Femur (tissue), 1 donor: ENCODE measurements at places on chromosomes 5 and 9.
A peak's percentile ranks its signal among the peaks of the same experiment; 100 is the strongest.

DNA sequence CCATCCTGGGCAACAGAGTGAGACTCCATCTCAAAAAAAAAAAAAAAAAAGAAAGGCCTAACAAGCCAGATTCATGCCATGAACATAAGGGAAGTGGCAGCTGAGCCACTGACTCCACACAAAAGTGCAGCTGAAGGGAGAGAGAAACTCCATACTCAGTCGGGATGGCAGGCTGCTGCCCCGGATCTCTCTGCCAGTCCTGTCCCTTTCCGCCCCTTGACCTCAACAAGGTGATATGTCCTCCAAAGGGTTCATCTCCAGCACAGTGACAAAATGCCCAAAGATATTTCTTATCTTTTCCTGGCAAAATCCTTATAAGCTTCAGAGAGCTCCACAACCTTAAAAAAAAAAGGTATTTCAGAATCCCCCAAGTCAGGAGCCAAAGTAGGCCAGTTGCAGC is 52.6 kb downstream of the ABCA1 start:
- no peak for DNase-seq

- DNase-seq = no peak
Measured at GRCh38 chr9:18896531-18897179, 136.4 kb downstream of the SAXO1 start.

DNA sequence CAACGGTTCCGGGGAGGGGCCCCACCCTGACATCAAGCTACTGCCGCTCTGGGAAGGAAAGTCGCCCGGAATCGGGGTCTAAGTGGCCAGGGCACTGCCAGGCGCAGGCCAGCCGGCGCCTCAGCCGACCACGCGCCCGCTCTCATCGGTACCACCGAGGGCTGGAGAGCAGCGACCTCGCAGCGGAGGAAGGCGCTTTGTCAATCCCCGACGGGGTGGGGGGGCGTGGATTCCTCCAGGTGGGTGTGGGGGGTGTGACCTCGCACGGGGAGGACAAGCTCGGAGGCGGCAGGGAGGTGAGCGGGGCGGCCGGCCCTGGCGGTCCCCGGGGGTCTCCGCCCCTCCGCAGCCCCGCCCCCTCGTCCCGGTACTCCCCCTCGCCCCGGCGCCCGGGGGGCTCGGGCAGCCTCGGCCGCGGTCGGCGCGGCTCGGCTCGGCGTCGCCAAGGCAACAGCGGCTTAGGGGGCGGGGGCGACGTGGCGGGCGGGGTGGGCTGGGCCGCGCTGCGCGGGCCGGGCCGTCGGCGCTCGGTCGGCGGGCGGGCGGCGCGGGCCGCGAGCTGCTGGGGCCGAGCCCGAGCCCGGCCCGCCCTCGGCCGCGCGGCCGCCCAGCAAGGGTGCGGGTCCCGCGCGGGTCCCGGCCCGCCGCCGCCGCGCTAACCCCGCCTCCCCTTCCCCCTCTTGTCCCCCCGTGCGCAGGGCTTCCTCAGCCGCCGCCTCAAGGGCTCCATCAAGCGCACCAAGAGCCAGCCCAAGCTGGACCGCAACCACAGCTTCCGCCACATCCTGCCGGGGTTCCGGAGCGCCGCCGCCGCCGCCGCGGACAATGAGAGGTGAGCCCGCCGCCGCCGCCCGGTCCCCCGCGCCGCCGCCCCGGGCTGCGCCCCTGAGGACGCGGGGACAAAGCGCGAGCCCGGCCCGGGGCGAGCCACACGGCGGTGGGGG is 47.5 kb downstream of the DAB2IP start:
- DNase-seq = peak; percentile 78

DNA sequence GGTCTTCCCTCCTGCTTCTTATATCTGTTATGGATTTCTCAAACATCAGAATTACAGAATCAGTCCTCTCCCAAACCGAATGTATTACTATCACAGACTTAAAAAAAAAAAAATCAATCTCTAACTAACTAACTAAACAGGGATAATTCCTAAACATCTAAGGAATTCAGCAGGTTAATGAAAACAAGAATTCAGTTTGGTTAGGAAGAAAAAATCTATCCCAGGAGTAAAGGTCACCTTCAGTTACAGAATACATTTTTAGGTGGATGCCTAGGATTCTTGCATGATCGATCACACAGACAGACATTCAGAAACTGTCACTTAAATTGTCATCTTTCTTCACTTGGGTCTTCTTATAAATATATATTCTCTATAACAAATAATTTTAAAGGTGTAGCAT is 11.5 kb downstream of the PTAR1 start:
- DNase-seq = no peak

- DNase-seq = no peak
Measured at GRCh38 chr5:26530305-26530704, 508.1 kb downstream of the CDH9 start.

GRCh38 chr5:54443270-54443669 is 12.2 kb upstream of the HSPB3 start:
- no peak for DNase-seq

GRCh38 chr9:135062254-135062653 is 25.2 kb upstream of the OLFM1 start:
- DNase-seq = no peak

GRCh38 chr5:15500325-15501001 is 483 bp downstream of the FBXL7 start:
- DNase-seq = peak; percentile 71

- no peak for DNase-seq
Measured at GRCh38 chr5:94276048-94276447, 342.4 kb downstream of the KIAA0825 start.

DNA sequence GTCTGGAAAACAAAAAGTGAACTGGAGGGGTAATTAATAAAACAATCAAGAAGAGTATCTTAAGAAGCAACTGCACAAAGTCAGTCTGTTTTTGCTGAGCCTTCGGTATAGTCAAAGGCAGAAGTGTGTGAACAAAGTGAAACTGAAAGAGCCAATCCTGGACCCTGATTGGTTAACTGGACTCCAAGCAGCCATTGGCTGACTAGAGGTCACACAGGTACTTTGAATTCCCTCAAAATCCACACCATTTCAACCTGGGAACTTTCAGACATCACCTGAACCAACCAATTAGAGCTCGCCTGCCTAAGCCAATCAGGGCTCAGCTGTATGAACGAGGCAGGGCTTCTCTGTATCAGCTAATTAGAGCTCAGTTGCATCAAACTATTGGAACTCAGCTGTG is 286.7 kb downstream of the TLE4 start:
- no peak for DNase-seq

DNA sequence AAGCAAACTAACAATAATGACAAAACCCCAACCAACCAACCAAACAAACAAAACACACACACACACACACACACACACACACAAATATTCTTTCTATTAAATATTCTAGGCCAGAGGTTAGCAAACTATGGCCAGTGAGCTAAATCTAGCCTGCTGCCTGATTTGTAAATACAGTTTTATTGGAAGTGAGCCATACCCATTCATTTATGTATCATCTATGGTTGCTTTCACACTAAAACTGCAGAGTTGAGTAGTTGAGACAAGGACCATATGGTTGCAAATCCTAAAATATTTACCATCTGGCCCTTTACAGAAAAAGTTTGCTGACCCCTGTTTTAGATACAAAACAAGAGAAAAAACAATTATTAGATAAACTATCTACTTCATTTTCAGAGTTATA is 620.5 kb upstream of the SEMA6A start:
- DNase-seq = no peak

- DNase-seq = no peak
Measured at GRCh38 chr9:84123648-84124406, 143.2 kb downstream of the RMI1 start.

DNA sequence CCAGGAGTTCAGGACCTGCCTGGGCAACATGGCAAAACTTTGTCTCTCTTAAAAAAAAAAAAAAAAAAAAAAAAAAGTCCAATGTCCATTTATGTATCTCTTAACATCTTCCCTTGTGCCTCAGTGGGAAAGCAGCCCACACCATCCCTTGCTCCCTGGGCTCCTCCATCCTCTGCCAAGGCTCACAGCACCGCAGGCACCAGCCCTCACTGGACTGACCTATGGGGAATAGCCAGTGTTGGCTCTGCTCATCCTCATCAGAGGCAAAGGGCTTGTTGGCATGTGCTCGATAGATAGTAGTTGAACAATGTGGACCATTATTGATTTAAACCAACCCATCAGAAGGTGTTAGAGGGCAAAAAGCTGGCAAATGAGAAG is 61.8 kb upstream of the LRRTM2 start:
- no peak for DNase-seq
